Astrocyte (in vitro differentiated cells and primary cell): ENCODE measurements at places on chromosomes 6 and 20. TPM values are rescaled to one million over a fixed set of nuclear protein-coding genes. Genes with fewer than 3 reads are reported as not detected.

Gene DEFB132
- not detected in 2 replicates for total RNA-seq

Gene IER3
- total RNA-seq: 216 and 221 TPM in 2 replicates

Gene NRSN2
- total RNA-seq: 57.8 and 64.0 TPM in 2 replicates

Gene VARS2
- 19.8 and 21.6 TPM in 2 replicates for total RNA-seq

Gene SNAP91
- total RNA-seq: 0.24 and 0.27 TPM in 2 replicates

Gene SLC22A1
- total RNA-seq: 2.1 and 3.2 TPM in 2 replicates

Gene FOXF2
- total RNA-seq: 0.46 and 0.61 TPM in 2 replicates

Gene ALDH8A1
- total RNA-seq: 0.41 TPM in 2 replicates

Gene GJA10
- total RNA-seq: not detected in 2 replicates

Gene FAM83C
- total RNA-seq: not detected in 2 replicates

Gene SLC17A9
- total RNA-seq: 11.6 and 12.4 TPM in 2 replicates

Gene PCED1A
- total RNA-seq: 17.2 and 23.5 TPM in 2 replicates

Gene TNXB
- total RNA-seq: 1.8 and 2.3 TPM in 2 replicates

Gene KCNK5
- 0.14 and 0.17 TPM in 2 replicates for total RNA-seq

Gene FNDC1
- 6.3 and 8.6 TPM in 2 replicates for total RNA-seq

Gene CST7
- 0.25 TPM in 1 of 2 replicates, not detected in the other for total RNA-seq
